NCI-H460 (cell line): ENCODE measurements at places on chromosomes 6 and 20.
A peak's percentile ranks its signal among the peaks of the same experiment; 100 is the strongest.

DNA sequence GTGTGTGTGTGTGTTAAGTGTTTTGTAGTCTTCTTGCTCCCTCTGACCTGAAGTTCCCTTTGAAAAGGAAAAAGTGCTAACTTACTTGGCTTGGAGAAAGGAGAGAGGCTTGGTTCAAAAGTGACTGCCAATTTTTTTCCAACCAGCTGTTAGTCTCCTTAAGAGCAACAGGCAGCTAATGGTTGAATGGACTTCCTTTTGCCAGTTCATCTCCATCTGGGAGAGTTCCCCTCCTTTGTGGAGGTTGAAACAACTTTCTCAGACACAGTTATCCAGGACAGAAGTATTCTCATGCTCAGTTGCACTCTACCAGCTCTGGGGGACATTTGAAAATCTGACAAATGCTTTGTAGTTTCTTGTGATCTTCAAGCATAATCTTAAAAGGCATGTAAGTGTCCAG is 4.5 kb downstream of the RIPOR2 start:
- DNase-seq = no peak

DNA sequence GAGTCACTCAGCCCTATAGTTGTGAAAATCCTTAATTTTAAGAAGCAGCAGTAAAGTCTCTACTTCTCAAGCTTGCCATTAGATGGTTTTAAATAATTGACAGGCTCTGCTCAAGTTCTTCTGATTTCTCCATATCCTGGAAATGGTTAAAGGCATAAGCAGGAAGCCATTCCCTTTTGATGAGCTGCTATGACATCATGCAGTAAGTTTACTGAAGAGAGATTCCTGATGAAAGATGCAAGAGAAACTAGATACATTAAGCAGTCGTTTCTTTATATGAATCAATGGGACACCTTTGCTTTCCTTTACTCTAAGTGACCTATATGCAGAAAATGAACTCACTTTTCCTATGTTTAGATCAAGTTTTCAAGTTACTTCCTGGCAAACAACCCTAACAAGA is 9.8 kb downstream of the POPDC3 start:
- DNase-seq = no peak

DNA sequence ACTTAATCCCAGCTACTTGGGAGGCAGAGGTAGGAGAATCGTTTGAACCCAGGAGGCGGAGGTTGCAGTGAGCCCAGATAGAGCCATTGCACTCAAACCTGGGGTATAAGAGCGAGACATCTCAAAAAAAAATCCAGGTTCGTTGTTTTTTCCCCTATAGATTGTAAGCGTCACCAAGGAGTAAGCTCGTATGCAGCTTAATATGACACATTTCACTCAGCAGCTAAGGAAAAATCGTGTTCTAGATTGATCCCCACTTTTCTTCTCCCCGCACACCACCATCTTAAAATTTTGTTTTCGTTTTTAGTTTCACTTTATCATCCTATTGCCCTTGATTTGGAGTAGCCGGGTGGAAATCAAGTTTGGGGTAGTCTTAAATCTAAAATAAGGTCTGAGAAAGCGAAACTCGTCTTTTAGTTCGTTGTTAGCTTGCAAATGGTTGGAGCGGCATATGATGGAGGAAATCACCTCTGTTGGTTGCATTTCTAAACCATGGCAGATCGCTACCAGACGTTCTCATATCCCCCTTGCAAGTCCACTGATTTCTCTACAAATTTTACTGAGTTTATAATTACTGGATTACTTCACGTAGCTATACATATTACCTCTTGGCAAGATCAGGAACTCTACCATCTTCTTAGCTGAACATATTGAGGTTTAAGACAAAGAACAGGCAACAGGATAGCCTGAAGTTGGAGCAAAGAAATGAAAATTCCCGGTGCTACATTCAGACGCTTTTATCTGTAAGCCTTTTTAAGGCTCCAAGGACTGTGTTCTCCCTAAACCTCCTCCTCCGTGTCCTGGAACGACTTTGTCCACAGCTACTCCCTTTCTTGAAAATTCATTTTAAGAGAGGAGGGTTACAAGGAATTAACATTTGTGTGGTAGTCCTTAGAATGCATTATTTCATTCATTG is 91.1 kb upstream of the BTN3A2 start:
- no peak for DNase-seq

- peak; percentile 60 for DNase-seq
Measured at GRCh38 chr6:25971187-25971821, 8.7 kb downstream of the TRIM38 start.

DNA sequence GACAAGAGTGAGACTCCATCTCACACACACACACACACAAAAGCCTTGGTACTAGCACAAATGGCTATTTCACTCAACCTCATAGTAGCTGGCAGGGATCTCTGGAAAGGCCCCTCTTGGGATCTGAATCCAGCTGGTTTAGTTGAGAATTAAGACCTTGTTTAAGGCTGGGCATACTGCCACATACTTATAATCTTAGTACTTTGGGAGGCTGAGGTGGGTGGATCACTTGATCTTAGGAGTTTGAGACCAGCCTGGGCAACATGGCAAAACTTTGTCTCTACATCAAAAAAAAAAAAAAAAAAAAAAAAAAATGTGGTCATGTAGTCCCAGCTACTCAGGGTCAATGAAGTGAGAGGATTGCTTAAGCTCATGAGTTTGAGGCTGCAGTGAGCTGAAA is 628.3 kb downstream of the MMUT start:
- DNase-seq = no peak

DNA sequence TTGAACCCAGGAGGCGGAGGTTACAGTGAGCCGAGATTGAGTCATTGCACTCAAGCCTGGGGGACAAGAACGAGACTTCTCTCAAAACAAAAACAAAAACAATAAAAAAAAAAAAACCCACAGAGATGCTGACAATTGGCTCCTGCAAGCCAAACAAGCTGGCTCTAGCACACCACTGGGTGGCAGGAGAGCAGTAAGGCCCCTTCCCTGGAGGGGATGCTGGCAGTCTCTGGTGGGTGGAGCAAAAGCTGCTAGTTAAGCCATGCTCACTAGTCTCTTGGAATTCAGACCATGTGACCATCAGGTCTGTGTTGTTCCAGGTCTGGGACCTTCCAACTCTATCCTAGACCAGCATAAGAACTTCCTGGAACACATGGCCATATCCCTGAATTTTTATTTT is 18.9 kb upstream of the DSN1 start:
- peak; percentile 38 for DNase-seq

DNA sequence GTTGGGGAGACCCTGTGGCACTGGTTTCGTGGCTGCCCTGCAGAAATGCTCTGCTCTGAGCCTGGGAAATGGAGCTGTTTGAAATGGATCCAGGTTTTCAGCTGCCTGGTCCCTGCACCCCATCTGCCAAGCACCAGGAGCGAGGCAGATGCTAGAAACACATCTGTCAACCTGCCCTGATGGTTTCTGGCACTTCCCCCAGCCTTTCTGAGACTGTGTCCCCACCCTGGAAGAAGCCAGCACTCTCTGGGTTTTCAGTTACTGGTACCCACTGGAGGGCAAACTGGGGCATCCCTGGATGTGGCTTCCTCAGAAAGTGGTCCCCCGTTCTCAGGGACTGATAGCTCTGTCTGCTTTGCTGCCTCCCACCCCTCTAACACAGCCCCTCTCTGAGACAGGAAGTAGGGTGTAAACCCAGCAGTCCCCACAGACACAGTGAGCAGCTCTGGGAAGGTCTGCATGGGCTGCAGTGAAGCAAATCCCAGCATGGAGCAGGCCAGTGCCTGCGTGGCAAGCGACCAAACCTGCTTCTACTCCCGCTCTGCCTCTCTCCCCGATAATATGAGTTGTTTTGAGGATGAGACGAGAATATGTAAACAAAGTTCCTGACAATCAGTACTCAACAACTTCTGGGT is 54.2 kb upstream of the MAFB start:
- DNase-seq = no peak

GRCh38 chr20:8663424-8663823 is 405.5 kb upstream of the PLCB4 start:
- DNase-seq = no peak

- peak; percentile 21 for DNase-seq
Measured at GRCh38 chr6:104162036-104162669, 697.6 kb downstream of the HACE1 start.

DNA sequence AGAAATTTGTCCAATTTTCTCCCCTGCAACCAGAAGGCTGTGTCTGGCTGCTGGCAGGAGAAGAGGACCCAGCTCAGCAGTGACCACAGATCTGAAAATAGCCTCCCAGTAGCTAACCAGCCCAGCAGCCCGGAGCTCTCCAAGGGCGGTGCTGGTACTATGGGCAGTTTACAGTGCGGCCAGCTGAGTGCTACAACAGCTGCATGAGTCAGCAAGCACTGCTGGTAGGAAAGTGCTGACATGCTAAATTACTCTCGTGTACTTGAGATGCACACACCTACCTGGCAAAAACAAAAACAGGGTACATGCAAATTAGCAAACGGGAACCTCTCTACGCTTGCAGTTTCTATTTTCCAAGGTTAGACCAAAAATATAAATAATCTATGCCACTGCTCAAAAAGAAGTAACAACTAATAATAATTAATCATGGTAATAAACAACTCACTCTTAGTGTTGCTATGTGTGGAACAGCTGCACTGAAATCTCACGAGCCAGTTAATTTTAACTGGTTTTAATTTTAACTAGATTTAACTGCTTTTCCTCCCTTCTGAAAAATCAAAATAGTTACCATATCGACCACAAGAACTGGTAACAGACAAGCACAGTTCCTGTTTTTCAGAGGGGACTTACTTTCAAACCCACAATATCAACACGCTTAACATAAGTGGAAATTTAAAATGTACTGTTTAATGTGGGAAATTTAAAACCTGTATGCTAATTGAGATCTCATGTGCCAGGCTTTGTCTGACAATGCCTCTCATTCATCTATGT is 10.8 kb downstream of the BACH2 start:
- DNase-seq = peak; percentile 67

DNA sequence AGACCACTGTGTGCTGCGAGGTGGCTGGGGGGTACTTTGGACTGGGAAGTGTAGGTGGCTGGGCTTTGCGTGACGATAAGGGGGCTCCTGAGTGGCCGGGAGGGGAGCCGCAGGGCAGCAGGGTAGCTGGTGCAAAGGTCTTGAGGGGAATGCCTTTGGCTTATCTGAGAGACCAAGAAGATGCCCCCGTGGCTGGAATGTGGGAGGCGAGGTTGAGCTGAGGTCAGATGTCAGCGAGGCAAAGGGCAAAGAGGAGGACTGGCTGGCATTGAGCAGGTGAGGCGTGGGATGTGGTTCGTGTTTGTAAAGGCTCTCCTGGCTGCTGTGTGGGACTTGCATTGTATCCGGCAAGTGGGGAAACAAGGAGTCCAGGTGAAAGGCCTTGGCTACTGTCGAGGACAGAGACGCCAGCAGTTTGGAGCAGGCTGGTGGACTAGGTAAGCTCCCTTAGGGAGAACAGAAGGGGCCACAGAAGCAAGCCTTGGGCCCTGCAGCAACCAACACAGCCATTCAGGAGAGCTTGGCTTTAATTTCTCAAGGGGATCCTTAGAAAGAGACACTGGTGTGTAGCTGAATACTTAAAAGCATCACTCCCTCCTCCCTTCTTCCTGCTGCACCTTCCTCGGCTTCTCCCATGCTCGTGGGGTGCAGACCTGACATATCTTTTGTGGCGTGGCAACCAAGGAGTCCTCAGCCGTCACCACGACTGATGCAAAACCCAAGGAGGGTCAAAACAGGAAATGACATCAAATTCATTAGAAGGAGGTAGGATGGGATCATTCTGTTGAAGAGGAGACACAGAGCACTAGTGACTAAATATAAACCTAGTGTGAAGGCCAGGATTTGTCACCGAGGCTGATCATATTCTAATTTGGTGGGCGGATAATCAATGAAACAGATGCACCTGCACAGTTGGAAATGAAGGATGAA is 53.5 kb upstream of the ERVFRD-1 start:
- no peak for DNase-seq

GRCh38 chr6:22334778-22335177 is 37.9 kb upstream of the PRL start:
- DNase-seq = no peak
